ENCODE measurements at places on chromosomes 11 and 22.

DNA sequence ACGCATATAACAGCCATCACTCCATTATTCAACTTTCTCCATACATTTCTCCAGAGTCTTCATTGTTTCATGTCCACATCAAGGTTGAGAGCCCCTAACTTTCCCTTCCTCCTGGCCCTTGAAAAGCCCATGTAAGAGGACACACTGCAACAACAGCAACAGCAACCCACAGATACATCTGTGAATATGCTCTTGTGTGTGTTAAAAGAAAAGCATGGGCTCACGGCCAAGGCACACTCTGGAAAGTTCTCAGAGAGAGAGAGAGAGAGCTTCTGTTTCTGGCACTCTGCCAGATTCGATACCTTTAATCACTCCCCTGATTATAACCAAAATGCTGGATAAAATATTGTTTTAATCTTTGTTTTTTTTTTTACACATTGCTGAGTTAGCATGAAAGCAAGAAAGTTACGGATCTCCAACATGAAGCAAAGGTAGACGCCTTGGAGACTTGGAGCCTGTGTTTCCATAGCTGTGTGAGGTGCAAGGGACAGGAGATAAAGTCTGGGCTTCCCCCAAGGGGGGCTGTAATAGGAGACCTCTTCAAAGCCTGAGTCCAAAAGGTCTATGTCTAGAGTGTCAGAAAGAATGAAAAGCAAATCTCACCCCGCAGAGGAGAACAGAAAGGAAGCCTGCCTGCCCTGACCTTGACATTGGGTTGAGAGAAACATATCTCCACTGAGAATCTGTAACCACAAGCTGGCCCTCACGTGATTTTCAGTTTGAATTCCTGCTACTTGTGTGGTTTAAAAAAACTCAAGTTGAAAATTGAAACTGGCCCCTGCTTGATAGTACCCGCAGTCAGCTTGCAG is 33.7 kb upstream of the MPPED1 start:
- DNase-seq, result no peak

DNA sequence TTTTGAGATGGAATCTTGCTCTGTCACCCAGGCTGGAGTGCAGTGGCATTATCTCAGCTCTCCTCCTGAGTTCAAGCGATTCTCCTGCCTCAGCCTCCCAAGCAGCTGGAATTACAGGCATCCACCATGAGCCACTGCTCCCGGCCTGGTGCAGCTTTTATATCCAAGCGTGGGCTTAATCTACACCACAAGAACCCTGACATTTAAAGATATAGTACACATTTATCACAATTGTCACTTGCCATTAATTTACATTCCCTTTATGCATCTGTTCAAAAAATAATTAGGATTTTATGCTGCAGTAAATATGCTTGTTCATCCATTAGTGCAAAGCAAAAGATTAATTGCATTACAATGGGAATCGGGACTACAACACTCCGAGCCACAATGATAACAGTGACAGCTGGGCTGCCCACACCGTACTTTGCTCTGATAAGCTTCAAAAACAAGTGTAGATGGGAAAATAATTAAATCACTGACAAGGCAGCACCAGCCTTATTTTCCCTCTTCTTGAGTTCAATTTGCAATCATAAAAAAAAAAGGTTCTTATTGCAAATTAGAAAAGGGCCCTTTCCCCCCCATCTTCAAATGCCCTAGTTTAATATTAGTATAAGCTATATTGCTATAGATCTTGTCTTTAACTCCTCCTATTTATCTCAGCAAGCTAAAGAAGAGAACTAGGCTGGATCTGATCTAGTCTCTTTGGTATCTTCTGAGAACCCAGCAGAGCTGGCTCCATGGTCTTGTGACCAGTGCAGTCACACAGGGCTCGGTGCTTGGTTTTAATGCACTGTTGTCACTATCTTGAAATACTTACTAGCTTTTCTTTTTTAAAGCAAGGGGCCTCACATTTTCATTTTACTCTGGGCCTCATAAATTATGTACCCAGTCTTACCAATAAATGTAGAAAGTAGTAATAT is 206.2 kb upstream of the LRRC4C start:
- DNase-seq, result no peak

DNA sequence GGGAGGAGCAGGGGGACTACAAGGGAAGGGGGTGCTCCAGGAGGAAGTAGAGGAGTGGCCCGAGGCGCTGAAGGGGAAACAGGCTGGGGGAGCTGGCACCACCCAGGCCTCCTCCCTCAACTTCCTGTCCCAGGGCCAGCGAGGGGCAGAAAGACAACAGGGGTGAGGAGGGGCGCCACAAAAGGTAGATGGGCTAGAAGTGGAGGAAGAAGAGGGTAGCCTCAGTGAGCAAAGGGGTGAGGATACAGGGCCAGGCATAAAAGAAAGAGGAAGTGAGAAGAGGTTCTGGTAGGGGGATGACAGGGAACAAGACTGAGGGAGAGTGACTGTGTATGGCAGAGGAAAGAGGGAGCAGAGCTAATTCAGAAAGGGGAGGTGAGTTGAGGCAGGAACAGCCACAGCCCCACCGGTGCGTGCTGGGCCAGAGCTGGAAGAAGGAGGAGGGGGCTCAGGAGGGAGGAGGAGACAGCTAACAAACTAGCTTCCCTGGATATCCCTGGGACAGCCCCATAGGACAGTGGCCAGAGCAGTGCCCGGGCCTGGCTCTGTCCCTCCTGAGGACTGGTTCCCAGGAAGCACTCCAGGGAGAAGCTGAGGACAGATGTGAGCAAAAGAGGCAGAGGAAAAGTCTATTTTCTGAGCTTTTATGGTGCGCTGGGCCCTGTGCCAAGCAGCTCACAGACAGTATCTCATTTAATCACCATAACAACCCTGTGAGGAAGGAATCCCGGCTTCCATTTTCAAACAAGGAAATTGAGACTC is 8.5 kb downstream of the DCHS1 start:
- DNase-seq, result no peak

DNA sequence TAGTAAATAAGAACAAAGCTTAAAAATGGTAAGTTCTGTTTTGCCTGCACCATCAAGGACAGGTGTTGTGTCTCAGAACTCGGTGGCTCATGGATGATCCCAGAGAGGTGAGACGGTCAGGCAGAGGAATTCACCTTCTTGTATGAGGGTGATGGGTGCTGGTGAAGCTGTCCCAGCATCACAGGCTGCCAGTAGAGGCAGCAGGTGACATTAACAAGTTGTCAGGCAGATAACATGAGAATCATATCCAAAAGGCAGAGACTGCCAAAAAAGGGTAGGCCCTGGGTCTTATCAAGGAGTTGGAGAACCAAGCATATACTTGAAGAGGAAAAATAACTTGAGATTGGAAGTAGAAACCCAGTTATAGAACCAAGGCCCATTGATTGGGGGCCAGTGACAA is 437.8 kb downstream of the DYNC2H1 start:
- no peak for DNase-seq

GRCh38 chr11:11880179-11880578 is 38.4 kb downstream of the USP47 start:
- DNase-seq, result no peak

DNA sequence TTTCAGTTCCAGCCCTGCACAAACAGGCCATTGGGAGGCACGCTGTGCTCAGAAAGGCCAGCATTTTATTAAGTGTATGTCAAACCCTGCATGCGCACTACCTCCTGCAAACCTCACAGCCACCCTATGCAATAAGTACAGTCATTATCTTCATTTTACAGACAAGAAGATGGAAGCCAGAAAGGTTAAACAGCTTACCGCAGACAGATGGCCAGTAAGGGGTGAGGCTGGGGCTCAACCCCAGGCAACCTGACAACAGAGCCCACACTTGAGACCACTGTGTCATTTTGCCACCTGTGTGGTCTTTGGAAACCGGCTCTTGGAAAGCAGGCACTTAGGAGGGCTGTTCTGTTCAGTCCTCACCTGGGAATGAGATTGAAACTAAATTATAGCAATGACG is 142.3 kb downstream of the NXPE2 start:
- DNase-seq, result no peak

DNA sequence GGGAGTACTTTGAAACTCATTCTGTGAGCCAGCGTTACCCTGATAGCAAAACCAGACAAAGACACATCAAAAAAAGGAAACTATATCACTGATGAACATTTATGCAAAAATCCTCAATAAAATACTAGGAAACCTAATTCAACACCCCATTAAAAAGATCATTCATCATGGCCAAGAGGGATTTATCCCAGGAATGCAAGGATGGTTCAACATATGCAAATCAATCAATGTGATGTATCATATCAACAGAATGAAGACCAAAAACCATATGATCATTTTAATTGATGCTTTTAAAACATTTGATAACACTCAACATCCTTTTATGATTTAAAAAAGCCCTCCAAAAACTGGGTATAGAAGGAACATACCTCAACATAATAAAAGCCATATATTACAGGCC is 19.8 kb downstream of the RRP8 start:
- no peak for DNase-seq

GRCh38 chr11:76369406-76369805 is 11.5 kb downstream of the THAP12 start:
- no peak for DNase-seq

GRCh38 chr22:20818471-20818870 is 40.1 kb downstream of the PI4KA start:
- DNase-seq, result no peak

- DNase-seq, result no peak
Measured at GRCh38 chr22:17876306-17876831, 102.1 kb upstream of the BID start.

- no peak for DNase-seq
Measured at GRCh38 chr11:75190652-75191329, 39.9 kb downstream of the SLCO2B1 start.

GRCh38 chr22:22942511-22943329 is 55.1 kb downstream of the IGLL5 start:
- DNase-seq, result no peak

DNA sequence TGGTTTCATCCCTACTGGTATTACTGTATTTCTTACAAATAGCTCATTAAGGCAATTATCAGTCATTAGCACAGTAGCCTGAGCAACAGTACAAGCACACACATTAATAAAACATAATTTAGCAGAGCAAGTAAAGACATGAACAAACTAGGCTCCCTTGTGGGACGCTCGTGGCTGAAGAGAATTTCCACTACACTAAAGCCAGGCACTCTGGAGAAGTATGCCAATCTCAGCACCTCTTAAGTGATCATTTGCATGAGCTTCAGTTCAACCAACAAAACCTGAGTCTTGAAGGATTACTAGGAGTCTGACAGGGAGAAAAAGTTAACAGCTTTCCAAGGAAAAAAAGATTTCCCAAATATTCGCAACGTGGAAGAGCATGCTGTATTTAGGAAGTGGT is 109.1 kb downstream of the LARGE1 start:
- no peak for DNase-seq

DNA sequence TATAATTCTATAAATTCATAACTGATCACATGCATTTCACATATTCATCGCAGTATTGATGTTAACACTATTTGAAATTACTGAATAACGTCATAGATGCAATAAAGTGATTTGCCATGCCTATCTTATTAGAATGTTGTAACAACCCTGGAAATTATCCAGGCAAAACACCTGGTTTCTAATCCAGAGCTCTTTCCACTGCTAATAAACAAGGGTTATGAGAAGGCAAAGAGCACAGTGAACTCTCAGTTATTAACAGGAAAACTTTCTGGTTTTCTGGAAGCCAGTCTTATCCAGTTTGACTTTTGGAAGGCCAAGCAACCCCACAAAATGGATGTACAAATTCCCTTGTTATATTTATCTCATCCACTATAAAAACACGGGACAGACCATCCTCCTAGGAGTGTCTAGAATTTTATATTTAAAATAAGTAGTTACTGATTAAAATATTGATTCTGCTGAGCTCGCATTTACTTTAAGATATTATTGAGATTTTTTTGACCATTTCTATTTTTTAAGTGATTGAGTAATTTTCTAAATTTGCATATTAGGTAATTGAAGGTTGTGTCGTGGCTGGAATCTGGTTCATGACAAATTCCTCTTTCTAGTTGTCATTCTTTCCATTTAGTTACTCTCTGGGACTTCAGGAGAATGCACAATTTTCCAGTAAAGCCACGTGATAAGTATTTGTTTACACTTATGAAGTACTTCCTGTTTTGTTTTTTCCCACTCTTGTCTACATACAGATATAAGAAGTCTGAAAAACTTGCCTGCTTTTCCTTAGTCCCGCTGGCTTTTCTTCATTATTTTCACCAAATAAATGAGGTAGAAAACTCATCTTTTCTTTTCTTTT is 47.9 kb downstream of the DCUN1D5 start:
- no peak for DNase-seq

- DNase-seq, result no peak
Measured at GRCh38 chr11:66479394-66480116, 679 bp upstream of the DPP3 start.

GRCh38 chr22:19044381-19044780 is 77.8 kb downstream of the DGCR2 start:
- no peak for DNase-seq

DNA sequence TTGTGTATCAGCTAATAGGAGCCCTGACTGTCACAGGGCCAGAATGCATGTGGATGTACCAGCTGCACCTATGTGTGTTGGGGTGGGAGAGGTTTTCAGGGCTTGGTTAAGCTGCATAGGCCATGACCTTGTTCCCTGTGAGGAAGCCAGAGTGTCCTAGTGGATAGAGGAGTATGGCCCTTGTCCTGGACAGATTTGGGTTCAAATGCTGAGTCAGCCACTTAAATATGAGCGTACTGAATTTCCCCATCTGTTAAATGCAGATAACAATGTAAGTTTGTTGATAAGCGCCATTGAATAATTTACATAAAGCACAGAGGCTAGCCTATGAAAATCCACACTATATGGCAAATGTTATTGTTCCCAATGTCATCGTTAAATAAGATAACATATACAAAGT is 74.4 kb downstream of the PANX1 start:
- no peak for DNase-seq

DNA sequence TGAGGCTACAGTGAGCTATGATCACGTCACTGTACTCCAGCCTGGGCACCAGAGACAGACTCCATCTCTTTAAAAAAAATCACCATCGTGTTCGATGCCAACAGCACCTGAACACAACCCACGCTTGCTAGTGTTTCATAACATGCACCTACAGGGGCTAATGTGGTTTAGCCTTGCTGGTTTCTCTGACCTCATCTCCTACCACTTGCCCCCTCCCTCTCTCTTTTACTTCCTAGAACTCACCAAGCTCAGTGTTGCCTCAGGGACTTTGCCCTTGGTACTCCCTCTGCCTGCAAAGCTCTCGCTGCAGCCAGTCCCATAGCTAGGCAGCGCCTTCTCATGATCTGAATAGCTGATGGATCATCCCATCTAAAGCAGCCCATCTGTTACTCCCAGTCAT is 99.8 kb downstream of the FBXO7 start:
- DNase-seq, result no peak

GRCh38 chr22:39959640-39960447 is at the start of gene TMA7B:
TMA7B (plus strand) TSS chr22:39960397; CDS start chr22:39964375, 3,978 bp downstream.
- no peak for DNase-seq

GRCh38 chr22:46560696-46561295 is 23.4 kb upstream of the CELSR1 start:
- DNase-seq, result no peak

GRCh38 chr11:77346906-77347603 is 45.6 kb upstream of the GDPD4 start:
- no peak for DNase-seq

GRCh38 chr11:26229257-26229656 is 102.7 kb upstream of the ANO3 start:
- DNase-seq, result no peak

Measured in NCI-H2081 treated with DMSO at 0.1 percent for 48 hours (cell line).